ENCODE measurements at places on chromosomes 6 and 20.

GRCh38 chr6:109182578-109182977 lies 87.3 kb downstream of the CEP57L1 start:
- DNase-seq: no peak

- DNase-seq: no peak
These were observed 23.3 kb downstream of the ARFGEF2 start for GRCh38 chr20:48944663-48945297.

DNA sequence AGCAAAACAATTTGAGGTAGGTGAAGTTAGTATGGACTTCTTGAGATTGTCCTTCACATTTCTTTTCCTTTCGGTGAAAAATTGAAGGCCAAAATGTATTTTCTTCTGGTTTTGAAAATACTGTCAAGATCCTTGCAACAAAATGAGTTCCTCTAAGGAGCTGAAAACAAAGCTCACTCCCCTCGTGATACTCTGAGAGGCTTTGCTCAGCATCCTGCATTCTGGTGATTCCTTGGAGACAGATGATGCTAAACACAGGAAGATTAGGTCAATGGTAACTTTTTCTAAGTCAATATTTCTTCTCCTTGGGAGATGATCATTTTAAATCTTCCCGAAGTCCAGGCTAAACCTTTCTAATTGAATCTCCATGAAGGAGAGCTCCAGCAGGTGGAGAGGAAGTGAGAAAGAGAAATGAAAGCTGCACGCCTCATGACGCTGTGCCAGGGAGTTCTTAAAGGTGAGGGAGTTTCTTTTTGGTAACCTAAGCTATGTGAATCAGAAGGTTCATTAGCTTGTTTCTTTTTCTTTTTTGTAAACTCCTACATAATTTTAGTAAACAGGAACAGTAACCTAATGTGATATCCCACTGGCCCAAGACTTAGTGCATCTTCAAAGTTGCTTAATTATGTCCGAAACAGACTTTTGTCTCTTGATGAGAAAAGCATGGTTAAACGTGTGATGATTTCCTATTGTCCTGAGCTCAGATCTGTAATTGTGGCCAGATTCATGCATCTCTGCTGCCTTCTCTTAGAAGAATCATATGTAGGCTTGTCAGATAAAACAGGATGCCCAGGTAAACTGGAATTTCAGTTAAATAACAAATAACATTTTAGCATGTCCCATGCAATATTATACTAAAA lies 15.0 kb downstream of the ESR1 start:
- no peak for DNase-seq

GRCh38 chr6:33885132-33886057 lies 81.6 kb upstream of the MLN start:
- peak; percentile 25 for DNase-seq

DNA sequence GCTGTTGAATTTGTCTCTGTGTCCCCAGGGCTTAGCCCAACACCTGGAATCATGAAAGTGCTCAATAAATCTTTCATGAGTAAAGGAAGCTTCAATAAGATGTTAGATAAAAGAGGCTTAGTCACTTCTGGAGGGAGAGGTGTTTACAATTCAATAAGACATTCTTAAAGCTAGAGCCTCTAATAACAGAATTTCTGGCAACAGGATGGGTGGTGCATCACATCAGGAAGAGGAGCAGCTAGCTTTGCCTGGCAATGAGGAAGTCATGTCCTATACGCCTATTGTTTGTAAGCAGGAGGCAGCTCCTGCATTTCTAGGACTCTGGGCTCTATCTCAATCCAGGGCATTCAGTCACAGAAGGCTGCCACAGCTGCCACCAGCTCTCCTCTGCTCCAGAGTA lies 638.5 kb downstream of the EPM2A start:
- no peak for DNase-seq

GRCh38 chr6:151494235-151494935 lies 568 bp downstream of the CCDC170 start:
- DNase-seq: peak; percentile 67

- no peak for DNase-seq
These were observed 13.5 kb upstream of the DACT2 start for GRCh38 chr6:168333039-168333438.

DNA sequence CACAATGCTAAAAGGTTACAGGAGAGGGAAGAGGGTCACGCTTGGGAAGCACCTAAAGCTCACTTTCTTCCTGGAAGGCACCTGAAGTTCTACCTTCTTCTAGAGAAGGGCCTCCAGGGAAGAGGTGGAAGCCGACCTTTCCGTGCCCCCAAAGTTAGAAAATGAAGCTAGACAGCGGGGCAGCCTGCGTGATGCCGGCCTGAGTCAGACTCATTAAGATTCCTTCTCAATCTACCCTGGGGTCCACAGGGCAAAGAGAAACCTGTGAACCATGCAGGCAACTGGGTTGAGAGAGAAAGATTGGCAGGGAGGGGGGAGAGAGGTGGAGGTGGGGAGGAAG lies 54.8 kb upstream of the CCDC167 start:
- DNase-seq: no peak

DNA sequence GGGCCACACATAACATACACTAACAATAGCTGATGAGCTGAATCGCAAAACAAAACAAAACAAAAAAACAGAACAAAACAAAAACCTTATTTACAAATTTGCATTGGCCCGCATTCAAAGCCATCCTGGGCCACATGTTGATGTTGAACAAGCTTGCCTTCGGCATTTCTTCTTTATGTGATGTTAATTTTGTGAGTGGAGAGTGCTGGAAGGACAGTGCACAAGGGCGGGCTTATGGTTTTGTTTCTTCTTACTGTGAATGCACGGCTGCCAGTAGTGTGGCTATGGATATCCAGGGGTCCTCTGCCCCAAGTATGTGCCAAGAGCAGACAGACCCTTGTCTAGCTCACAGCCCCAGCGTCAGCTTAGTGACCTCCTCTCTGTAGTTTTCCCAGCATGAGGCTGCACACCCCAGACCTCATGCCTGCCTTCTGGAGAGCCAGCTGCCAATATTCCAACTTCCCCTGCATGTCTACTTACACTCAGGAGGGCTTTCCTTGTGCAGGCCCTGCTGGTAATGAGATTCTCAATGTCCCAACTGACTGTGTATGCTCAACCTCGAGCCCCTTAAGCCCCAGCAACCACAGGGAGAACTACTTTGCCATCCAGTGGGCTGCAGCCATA lies 24.9 kb downstream of the ZNF292 start:
- DNase-seq: no peak

DNA sequence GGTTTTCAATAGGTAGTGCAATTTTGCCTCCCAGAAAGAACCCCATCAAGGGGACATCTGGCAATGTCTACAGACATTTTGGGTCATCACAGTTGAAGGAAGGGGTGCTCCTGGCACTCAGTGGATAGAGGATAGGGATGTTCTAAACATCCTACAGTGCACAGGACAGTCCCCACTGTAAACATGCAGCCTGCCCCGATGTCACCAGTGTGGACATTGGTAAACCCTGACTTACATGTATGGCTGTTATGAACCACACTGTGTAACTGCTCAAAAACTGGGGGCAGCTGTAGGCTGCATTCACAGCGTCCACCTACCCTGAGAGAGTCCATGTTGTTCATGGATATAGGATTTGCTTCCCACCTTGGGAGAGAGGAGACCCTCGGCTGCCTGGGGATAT lies 79.3 kb upstream of the FOXQ1 start:
- no peak for DNase-seq

DNA sequence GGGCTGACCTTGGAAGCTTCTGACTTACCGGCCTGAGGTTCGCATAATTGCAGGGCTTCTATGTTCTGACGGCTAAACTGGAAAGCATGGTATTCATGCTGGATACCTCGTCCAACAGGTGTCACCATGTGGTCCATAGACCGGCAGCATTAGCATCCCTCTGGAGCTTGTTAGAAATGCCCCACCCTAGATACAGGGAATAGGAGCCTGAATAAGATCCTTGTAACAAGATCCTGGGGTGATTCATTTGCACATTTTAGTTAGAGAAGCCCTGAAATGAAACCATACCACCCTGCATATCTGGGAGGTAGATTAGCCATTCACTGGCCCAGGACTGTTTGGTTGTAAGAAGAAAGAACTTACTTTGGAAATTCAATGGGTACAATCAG lies 77.7 kb downstream of the TMEM170B start:
- DNase-seq: no peak

- DNase-seq: no peak
These were observed 792 bp downstream of the RSPH3 start for GRCh38 chr6:158999154-158999665.

DNA sequence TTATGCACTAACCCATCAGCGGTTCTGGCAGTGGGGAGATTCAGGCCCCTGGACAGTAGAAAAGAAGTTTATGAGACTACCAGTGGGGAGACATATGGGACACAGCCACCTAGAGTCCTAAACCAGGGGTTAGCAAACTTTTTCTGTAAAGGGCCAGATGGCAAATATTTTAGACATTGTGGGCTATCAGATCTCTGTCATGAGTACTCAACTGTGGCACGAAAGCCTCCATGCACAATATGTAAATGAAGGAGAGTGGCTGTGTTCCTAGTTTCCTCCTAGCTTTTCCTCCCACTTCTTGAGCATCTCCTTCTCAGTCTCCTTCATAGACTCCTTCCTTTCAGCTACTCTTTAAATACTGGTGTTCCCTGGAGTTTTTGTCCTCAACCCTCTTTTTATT lies 3.3 kb upstream of the HLA-DMA start:
- no peak for DNase-seq

DNA sequence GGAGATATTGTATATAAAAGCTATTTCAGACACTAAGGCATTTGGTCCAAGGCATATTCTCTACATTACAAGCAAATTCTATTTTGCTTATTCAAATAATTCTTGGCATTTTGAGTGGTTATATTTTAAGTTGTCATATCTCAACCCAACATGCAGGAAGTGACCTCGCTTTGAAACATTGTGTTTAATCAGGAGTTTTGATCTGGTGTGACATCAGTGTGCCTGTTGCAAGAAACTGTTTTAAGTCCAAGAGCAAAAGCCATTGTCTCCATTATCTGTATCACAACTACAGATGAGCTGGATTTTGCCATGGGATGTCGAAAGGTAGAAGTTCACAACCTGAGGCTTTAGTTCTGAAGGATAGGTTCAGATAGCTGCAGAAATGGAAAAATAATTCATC lies 509.9 kb upstream of the ID4 start:
- no peak for DNase-seq

GRCh38 chr6:146090474-146090873 lies 61.6 kb downstream of the GRM1 start:
- DNase-seq: no peak

GRCh38 chr6:37429352-37429750 lies 3.7 kb upstream of the CMTR1 start:
- no peak for DNase-seq

DNA sequence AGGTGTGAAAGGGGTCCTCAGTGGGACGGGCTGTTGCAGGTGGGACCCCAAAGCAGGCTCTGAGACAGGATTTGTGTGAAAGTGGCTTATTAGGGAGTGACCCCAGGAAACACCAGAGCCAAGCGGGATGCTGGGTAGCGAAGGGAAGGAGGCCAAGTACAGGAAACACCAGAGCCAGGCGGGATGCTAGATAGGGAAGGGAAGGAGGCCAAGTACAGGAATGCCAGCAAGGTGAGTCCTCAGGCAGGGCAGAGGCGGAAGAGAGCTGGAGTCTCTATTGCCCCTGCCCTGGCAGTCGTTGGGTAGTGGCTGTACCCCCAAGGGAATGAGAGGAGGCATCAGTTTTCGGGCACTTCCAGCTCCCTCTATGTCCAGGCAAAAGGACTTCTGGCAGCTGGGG lies 30.5 kb upstream of the TGM2 start:
- DNase-seq: no peak

GRCh38 chr20:6654513-6655252 lies 112.8 kb upstream of the BMP2 start:
- DNase-seq: peak; percentile 24

DNA sequence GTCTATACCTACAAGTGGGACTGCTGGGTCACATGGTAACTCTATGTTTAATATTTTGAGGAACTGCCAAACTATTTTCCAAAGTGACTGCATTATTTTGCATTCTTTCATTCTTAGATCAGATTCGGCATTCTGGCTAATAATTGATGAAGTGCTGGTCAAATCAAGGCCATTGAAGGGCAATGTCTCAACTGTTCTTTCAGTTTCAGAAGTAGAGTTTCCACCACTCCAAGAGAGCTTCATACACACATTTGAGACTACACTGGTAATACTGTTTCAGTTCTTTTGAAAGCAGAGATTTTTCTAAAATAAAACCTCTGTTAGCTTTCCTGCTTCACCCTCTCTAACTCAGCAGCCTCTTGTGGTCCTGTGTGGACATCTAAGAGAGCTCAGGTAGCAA lies 154.5 kb downstream of the CFAP61 start:
- DNase-seq: no peak

DNA sequence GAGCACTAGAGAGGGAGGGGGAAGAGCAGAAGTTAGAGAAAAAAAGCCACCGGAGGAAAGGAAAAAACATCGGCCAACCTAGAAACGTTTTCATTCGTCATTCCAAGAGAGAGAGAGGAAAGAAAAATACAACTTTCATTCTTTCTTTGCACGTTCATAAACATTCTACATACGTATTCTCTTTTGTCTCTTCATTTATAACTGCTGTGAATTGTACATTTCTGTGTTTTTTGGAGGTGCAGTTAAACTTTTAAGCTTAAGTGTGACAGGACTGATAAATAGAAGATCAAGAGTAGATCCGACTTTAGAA lies 2.0 kb downstream of the ID4 start:
- no peak for DNase-seq

DNA sequence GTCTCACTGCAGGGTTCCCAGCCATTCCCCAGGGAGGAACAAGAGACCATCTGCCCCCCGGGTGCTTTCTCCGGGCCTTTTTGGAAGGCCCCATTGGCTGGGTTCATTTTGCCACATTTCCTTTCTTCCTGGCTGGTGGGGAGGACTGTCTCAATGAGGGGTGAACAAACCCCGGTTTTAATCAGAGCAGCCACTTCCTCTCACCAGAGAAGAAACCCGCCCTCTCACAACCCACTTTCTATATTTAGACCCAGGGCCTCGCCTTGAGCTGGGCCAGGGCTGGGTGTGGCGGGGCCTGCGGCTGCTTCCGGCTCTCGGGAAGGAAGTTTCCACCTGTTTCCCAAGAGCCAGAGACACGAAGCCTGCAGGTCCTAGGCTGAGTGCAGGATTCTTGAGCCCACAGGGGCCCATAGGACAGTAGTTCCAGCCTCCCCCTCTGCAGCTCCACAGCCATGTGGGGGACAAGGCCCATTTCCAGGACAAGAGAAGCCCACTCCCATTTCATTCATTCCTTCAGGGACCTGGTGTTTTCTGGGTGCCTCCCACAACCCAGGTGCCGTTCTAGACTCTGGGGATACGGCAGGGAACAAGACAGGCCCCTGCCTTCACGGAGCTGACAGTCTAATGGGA lies 41.8 kb downstream of the RBM38 start:
- DNase-seq: peak; percentile 79
